Immature natural killer cell (primary cell): ENCODE measurements at places on chromosomes 4 and X.

GRCh38 chrX:11159149-11159548 lies 48.0 kb downstream of the HCCS start:
- H3K4me3 ChIP-seq = no peak overlapping the region
- no peaks in the 10 kb centered on the region for H3K36me3 ChIP-seq
- H3K27me3 ChIP-seq = peaks cover 9% of the 10 kb centered on the region
- no peaks in the 10 kb centered on the region for H3K4me1 ChIP-seq
- no peak for DNase-seq
- H3K27ac ChIP-seq = no peak overlapping the region

DNA sequence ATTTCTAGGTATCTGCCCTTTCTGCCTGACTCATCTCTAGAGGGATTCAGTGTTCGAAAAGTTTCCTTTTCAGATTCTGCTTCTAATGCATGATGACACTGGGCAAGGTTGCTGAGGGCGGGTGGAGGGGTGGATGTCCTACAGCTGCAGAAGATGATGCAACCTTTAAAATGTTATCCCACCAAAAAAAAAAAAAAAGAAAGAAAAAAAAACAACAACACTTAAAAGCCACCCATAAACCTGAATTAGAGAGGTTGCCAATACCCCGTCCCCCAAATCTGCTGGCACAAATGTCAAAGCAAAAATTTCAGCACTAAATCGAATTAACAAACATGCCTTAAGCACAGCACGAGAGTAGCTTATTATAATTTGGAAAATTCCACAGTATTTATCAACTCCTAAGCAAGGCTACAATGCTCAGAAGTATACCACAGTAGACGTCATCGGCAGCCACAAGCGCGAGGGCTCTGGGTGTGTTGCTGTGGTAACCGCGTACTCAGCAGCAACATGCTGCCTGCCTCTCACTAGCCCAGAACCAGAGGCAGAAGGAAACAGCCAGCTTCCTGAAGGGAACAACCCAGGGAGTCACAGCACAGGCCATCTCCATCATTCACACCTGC lies 167.5 kb upstream of the MAP3K15 start:
- peaks cover 88% of the 10 kb centered on the region for H3K4me1 ChIP-seq
- no peaks in the 10 kb centered on the region for H3K36me3 ChIP-seq
- peak; percentile 87 for DNase-seq
- H3K27ac ChIP-seq = peak overlapping the region; percentile 97

GRCh38 chr4:93710101-93710846 lies 118.3 kb upstream of the ATOH1 start:
- no peak for DNase-seq
- no peak overlapping the region for H3K4me3 ChIP-seq
- H3K27me3 ChIP-seq = peaks cover 5% of the 10 kb centered on the region
- H3K36me3 ChIP-seq = no peaks in the 10 kb centered on the region

GRCh38 chr4:182877326-182877883 lies 39.8 kb downstream of the DCTD start:
- no peak overlapping the region for H3K4me3 ChIP-seq
- no peak for DNase-seq
- H3K27me3 ChIP-seq = no peaks in the 10 kb centered on the region
- H3K27ac ChIP-seq = no peak overlapping the region

GRCh38 chr4:174460684-174461083 lies 61.6 kb downstream of the HPGD start:
- H3K27me3 ChIP-seq = peaks cover 9% of the 10 kb centered on the region
- no peak for DNase-seq
- no peak overlapping the region for H3K27ac ChIP-seq
- H3K4me1 ChIP-seq = no peaks in the 10 kb centered on the region
- H3K36me3 ChIP-seq = no peaks in the 10 kb centered on the region

DNA sequence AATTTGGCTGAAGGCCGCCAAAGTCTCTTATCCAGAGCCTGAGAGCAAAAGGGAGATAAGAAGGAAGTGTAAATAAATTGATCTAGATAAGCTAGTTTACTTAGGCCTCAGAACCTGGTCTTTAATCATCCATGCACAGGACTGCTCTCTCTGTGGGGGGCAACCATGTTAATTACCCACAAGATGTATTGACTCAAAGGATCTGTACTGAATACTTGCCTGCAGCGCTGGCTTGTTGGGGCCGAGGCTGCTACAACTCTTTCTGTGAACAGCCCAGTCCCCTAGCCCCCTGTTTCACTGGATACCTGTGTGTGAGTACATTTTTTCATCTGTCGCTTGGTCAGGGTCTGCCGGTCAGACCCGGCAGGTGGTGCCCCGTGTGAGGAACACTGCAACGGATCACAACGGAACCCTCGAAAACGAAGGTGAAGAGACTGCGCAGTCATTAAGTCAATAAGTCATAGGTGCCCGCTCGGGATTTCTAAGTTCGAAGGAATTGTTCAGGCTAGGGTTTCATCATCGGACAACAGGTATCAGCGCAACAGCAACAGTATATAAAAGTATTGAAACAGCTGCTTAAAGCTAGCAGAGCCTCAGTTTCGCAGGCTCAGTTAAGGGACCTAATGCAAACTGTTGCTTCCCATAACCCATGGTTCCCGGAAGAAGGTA lies 8.3 kb downstream of the MAGEA11 start:
- no peaks in the 10 kb centered on the region for H3K36me3 ChIP-seq
- H3K4me1 ChIP-seq = no peaks in the 10 kb centered on the region
- H3K27ac ChIP-seq = no peak overlapping the region
- H3K4me3 ChIP-seq = no peak overlapping the region
- peaks cover 2% of the 10 kb centered on the region for H3K27me3 ChIP-seq
- DNase-seq = no peak

- no peaks in the 10 kb centered on the region for H3K4me1 ChIP-seq
- no peak for DNase-seq
- H3K27me3 ChIP-seq = peaks cover 9% of the 10 kb centered on the region
- no peak overlapping the region for H3K4me3 ChIP-seq
Measured at GRCh38 chrX:56279863-56280262, 47.7 kb downstream of the KLF8 start.

- no peak overlapping the region for H3K27ac ChIP-seq
- DNase-seq = no peak
- no peaks in the 10 kb centered on the region for H3K4me1 ChIP-seq
- no peaks in the 10 kb centered on the region for H3K36me3 ChIP-seq
- H3K4me3 ChIP-seq = no peak overlapping the region
- H3K27me3 ChIP-seq = peaks cover 14% of the 10 kb centered on the region
Measured at GRCh38 chrX:53458082-53458481, 23.9 kb upstream of the HSD17B10 start.

- H3K4me3 ChIP-seq = no peak overlapping the region
- no peak overlapping the region for H3K27ac ChIP-seq
- no peak for DNase-seq
- H3K27me3 ChIP-seq = no peaks in the 10 kb centered on the region
Measured at GRCh38 chr4:106186201-106186600, 129.8 kb downstream of the TBCK start.

- no peaks in the 10 kb centered on the region for H3K4me1 ChIP-seq
- no peak overlapping the region for H3K27ac ChIP-seq
- no peaks in the 10 kb centered on the region for H3K36me3 ChIP-seq
- H3K27me3 ChIP-seq = no peaks in the 10 kb centered on the region
- no peak for DNase-seq
Measured at GRCh38 chr4:135290136-135290535, 1088.5 kb upstream of the PABPC4L start.

GRCh38 chr4:97662133-97662532 lies 481.1 kb downstream of the STPG2 start:
- DNase-seq = no peak
- no peaks in the 10 kb centered on the region for H3K36me3 ChIP-seq
- H3K4me1 ChIP-seq = no peaks in the 10 kb centered on the region
- H3K27ac ChIP-seq = no peak overlapping the region
- H3K4me3 ChIP-seq = no peak overlapping the region

DNA sequence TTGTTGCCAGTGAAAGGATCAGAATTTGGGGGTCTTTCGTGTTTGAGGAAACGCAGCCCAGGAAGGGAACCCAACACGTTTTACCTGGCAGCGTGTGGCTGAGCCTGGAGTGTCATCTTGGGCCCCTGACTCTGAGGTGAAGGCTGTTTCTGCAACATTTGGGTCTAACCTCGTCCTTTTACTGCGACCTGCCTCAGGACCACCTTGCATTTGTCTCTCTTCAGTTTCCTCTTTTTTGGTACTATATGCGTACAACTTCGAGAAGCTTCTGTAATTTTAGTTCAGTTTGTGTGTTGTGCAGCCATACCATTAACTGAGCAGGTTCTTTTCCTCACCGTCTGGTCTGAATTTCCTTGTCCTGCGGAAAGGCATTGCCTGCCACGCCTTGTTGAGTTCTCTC lies 61.5 kb downstream of the TMEM131L start:
- no peaks in the 10 kb centered on the region for H3K27me3 ChIP-seq
- H3K4me3 ChIP-seq = peak overlapping the region; percentile 69
- peaks cover 100% of the 10 kb centered on the region for H3K4me1 ChIP-seq
- peak overlapping the region; percentile 95 for H3K27ac ChIP-seq
- H3K36me3 ChIP-seq = no peaks in the 10 kb centered on the region

DNA sequence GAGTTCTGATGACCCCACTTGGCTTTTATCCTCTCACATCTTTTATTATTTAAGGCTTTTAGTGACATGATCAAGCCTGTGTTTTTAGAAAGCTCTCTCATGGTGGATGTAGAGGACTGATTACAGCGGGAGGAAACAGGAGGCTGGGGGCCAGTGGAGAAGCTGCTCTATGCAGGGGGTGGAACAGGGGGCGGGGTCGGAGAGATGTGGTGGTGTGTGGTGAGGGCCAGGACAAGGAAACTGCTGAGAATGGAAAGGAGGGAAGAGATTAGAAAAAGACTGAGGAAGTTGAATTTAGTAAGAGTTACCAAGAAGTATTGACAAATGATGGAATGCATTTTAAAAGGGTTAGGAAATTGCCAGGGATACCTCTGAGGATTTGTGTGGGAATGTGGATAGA lies 292.2 kb downstream of the ZIC3 start:
- H3K27ac ChIP-seq = no peak overlapping the region
- no peaks in the 10 kb centered on the region for H3K4me1 ChIP-seq
- H3K4me3 ChIP-seq = no peak overlapping the region

DNA sequence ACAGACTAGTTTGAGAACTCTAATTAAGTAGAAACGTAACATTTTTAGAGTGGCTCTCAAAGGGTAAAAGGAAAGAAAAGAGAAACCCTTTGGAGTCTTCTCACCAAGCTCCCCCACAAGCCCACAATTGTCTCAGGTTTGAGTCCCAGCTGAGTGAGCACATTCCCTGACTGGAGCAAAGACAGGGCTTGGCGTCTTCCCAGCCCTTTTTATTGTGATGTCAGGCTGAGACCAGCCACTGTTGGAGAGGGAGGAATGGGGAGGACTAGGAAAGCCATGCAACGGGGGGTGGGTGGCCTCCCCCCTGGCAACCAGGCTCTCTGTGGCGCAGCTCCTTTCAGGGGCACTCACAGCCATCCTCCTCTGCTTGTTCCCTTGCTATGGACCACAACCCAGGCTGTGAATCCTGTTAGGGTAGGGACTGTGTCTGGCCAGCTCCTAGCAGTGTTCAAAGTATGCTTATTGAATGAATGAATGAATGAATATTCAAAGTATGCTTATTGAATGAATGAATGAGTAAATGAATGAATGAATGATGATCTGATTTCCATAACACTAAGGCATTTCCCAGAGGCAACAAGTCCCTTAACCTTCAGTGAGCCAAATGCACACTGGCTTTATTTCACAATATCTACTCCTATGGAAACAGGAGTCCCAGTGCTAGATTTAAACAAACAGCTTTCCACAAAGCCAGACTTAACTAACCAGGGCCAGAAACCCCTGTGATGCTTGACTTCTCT lies 413.3 kb downstream of the MID1IP1 start:
- H3K4me3 ChIP-seq = no peak overlapping the region
- H3K27ac ChIP-seq = no peak overlapping the region
- no peaks in the 10 kb centered on the region for H3K36me3 ChIP-seq
- H3K4me1 ChIP-seq = no peaks in the 10 kb centered on the region
- DNase-seq = no peak

DNA sequence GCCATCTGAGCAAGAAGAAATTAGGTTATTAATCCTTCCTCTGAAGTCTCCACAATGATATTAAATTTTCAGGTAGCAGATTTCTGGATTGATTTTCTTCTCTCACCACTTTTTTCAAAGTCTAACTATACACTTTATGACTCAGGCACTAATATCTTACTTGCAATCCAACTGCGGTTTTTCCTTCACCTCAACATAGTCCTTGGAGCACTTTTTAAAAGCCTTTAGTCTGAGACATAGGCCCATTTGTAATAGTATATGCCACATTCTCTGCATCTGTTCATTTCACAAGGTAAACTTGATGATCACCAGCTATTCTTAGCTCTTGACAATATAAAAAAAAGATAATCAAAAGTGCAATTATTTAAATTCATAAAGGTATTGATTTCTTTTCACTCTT lies 55.9 kb upstream of the EDNRA start:
- no peak overlapping the region for H3K4me3 ChIP-seq
- H3K36me3 ChIP-seq = no peaks in the 10 kb centered on the region

GRCh38 chr4:6324999-6325787 lies 55.5 kb downstream of the WFS1 start:
- no peak for DNase-seq
- no peak overlapping the region for H3K4me3 ChIP-seq
- peaks cover 7% of the 10 kb centered on the region for H3K4me1 ChIP-seq
- H3K27ac ChIP-seq = no peak overlapping the region

DNA sequence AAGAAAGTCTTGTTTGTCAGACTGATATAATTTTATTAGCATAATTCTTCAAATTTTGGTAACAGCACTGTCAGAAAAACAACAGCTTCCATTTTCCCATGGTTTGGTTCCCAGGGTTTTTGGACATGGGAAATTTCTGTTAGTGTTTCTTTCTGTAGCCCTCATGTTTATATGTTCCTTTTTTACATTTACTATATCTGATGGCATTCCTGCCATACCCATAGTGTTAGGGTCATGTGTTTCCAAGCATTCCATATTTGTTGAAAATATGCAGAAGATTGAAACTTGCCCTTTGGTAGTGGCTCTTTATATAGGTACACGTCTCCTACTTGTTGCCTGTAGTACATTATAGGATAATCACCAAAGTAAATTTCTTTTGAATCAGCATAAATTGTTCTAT lies 65.8 kb downstream of the PDLIM5 start:
- H3K4me3 ChIP-seq = no peak overlapping the region
- H3K36me3 ChIP-seq = no peaks in the 10 kb centered on the region
- DNase-seq = no peak
- H3K4me1 ChIP-seq = peaks cover 18% of the 10 kb centered on the region
- no peak overlapping the region for H3K27ac ChIP-seq

- H3K36me3 ChIP-seq = peaks cover 17% of the 10 kb centered on the region
- DNase-seq = no peak
- no peak overlapping the region for H3K4me3 ChIP-seq
- H3K4me1 ChIP-seq = peaks cover 5% of the 10 kb centered on the region
- H3K27ac ChIP-seq = peak overlapping the region; percentile 82
- H3K27me3 ChIP-seq = no peaks in the 10 kb centered on the region
Measured at GRCh38 chr4:42570221-42570620, 86.7 kb downstream of the ATP8A1 start.
